ENCODE measurements at places on chromosomes 12 and 14.

GRCh38 chr12:20119596-20120402 lies 248.5 kb upstream of the PDE3A start:
- DNase-seq = no peak

GRCh38 chr12:19220852-19221466 lies 91.4 kb downstream of the PLEKHA5 start:
- DNase-seq = no peak

- DNase-seq = no peak
These were observed 214.1 kb upstream of the FLRT2 start for GRCh38 chr14:85315733-85316290.

DNA sequence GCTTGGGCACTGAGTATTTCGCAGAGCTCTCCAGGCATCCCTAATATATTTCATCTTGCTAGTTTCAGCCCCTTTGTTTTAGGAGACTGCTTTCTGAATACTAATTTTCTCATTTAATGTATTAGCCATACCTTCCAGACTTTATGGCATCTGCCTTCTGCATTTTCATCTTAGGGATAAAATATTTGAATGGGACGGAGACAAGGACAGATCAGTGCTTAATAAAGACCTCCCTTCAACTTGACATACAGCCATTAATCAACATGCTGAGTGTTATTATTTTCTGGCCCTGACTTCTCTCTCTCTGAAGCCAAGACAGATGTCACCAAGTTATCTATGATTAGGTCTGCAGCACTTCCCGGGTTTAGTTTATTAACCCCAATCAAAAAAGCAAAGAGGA lies 42.4 kb downstream of the CACNA2D4 start:
- DNase-seq = no peak

GRCh38 chr14:74459976-74460375 lies 33.1 kb downstream of the NPC2 start:
- DNase-seq = no peak

DNA sequence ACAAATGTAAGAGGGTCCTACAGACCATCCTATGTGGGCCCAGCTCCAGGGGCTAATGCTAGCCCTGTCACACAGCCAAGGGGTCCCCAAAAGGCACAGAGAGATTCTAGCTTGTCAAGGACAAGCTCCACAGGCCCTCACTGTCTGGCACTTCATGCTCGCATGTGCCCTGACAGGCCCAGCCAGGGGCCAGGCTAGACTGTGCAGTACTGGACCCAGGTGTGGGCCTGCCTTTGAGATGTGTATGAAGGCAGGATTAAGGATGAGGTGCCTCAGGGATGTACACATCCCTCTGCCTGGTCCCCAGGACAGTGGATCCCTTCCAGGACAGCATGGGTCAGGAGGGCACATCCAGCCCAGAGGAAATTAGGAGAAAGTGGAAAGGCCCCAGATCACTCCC lies 57.8 kb downstream of the VWF start:
- DNase-seq = no peak
